ENCODE measurements at places on chromosomes 1 and 21.

- no peak for DNase-seq
Observed at GRCh38 chr1:44784094-44785028, 3.6 kb downstream of the BEST4 start.

GRCh38 chr1:230839173-230839572, 29.1 kb downstream of the C1orf198 start:
- DNase-seq: no peak

DNA sequence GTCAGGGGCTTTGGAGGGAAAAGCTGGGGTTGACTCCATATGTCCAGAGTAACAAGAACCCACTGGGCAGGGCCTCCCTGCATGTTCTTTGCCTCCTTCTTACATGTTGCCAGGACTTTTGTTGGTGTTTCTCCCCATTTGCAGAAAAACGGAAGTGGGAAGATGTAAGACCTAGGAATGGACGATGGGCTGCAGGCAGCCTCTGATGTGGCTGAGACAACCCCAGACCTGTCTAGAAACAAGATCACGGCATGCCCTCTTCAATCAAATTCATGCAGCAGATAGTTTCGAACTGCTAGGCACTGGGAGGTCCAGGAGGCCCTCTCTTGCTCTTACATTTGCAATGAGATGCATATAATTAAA, 3.4 kb downstream of the FAM43B start:
- DNase-seq: no peak

- no peak for DNase-seq
Observed at GRCh38 chr21:26519142-26519541, 53.9 kb downstream of the CYYR1 start.

DNA sequence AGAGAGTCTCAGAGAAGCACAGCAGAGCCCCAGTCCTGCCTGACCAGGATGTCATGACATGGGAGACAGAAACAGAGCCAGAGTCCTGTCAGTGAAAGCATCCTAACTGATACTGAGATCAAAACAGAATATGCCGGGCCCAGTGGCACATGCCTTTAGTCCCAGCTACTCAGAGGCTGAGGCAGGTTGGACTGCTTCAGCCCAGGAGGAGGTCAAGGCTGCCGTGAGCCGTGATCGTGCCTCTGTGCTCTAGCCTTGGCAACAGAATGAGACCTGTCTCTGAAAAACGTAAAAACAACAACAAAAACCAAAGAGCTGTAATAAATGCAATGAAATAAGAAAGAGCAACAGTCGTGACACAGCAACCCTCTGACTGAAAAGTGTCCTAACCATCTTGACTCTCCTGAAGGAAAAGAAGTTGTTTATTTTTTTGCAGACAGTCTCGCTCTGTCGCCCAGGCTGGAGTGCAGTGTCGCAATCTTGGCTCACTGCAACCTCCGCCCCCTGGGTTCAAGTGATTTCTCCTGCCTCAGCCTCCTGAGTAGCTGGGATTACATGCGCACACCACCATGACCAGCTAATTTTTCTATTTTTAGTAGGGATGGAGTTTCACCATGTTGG, 189.2 kb downstream of the SLC45A1 start:
- DNase-seq: no peak

- DNase-seq: no peak
Observed at GRCh38 chr1:71861022-71861421, 421.3 kb downstream of the NEGR1 start.

DNA sequence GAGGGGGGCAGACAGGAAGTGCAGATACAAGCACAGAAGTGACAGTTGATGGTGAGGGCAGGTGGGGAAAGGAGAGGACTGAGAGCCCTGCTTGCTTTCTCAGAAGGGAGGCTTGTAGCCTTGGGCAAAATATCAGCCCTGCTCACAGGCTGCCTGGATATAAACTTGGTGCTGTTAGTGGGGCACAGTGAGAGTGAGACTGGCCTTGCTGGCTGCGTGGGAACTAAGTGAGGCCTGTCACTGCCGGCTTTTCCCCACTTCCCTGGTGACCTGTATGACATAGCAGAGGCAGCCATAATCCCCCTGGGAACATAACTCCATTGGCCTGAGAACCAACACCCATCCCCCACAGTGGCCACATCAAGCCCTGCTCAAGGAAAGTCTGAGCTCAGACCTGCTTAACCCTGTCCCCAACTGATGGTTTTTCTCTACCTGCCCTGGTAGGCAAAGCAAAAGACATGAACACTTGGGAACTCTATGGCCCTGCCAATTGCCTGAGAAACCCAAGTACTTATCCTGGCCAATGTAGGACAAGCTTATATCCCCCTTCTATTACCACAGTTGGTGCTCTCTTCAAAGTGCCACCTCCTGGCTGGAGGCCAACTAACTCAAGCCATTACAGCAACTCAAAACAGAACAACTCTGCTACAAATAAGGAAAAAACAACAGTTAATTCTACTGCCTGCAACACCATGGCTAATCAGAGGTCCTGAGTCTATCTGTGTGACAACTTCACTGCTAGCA, 472.7 kb downstream of the PLPP3 start:
- no peak for DNase-seq

DNA sequence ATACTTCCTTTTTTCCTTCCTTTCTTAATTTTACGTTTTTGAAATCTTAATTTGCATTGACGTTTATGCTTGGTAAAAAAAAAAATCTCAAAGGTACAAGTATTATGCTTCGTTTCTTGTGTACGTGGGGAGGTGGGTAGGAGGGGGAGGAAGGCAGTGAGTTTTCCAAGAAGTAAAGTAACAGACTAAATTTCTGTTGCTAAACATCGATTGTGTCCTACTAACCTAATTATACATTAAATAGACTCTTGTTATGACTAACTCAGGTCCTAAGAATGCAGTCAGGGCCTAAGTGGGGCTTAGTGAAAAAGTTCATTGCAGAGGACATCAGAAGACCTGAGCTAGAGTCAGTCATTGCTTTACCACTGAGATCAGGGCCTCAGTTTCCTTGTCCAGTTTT, 17.5 kb downstream of the NEK7 start:
- DNase-seq: no peak

DNA sequence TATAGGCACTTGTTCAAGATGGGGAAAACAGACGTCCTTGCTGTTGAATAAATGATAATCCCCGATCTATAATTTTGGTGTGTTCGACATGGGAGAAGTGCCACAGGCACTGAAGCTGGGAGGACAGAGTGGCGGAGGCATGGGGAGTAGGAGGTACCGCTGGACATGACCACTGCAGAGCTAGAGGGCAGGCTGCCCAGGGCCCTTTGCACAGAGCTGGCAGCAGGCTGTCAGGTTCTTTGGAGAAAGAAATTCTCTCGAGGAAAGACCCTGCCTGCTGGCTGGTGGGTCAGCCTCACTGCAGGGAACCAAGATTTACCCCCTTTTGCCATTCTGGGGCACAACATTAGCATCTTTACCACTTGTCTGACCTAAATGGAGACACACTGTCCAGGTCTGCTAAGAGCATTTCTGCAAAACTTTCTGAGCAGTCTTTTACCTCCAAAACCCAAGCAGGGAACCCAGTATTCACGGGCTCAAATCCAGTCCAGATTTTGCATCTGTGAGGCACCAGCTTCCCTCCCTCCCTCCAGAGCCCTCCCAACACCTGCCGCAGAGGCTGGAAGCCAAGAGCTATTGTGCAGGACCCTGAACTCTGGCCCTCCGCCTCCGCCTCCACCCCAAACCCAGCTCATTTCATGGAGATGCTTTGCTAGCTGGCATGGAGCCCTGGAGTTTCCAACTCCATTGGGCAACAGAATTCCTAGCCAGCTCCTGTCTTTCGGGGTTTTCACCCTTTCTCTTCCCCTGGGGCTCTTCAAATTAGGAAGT, 142.3 kb downstream of the PLXNA2 start:
- DNase-seq: no peak

GRCh38 chr1:58784758-58785441, 1.1 kb upstream of the JUN start:
- DNase-seq: peak; percentile 67

- DNase-seq: no peak
Observed at GRCh38 chr1:79807816-79808215, 801.3 kb upstream of the ADGRL4 start.

GRCh38 chr21:33682992-33683627, 40.8 kb downstream of the ITSN1 start:
- DNase-seq: peak; percentile 67

Measured in HTR-8/SVneo (cell line).